GM04503 (cell line): ENCODE measurements at places on chromosomes 7 and 10.

GRCh38 chr10:106836933-106837663 is 327.4 kb downstream of the SORCS1 start:
- DNase-seq, result no peak

GRCh38 chr7:105102557-105103352 is 88.8 kb downstream of the KMT2E start:
- DNase-seq, result no peak

- DNase-seq, result no peak
Measured at GRCh38 chr7:573269-573932, 53.8 kb upstream of the PDGFA start.

- no peak for DNase-seq
Measured at GRCh38 chr10:12418000-12418399, 68.7 kb downstream of the CAMK1D start.

- no peak for DNase-seq
Measured at GRCh38 chr7:17984288-17984687, 43.4 kb downstream of the PRPS1L1 start.

DNA sequence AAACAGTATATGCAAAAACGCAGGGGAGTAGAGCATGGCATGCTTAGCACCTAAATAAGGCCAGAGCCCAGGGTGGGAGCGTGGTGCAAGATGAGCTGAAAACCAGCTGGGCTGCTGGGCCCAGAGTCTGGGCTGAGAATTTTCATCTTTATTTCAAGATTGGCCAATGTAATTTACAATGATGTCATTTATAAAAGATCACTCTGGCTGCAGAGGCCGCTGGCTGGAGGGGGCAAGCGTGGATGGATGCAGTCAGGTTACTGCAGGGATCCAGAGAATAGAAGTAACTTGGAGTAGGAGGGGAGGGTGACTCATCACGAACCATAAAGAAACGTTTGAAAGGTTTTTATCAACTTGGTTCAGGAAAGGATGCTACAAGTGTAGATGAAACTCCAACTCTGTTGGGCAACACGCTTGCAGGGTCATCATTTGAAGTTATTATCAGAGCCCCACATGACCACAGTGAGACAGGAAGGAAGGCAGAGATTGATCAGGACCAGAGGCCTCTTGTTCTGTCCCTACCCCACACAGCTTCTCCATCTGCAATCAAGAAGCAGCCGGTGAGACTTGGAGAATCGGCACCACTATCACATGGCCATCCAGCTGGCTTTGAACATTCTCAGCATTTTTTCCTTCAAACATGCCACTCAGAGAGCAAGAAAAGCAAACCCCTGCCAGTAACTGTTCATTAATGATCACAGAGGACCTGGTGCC is 49.2 kb downstream of the ODAD2 start:
- DNase-seq, result no peak

DNA sequence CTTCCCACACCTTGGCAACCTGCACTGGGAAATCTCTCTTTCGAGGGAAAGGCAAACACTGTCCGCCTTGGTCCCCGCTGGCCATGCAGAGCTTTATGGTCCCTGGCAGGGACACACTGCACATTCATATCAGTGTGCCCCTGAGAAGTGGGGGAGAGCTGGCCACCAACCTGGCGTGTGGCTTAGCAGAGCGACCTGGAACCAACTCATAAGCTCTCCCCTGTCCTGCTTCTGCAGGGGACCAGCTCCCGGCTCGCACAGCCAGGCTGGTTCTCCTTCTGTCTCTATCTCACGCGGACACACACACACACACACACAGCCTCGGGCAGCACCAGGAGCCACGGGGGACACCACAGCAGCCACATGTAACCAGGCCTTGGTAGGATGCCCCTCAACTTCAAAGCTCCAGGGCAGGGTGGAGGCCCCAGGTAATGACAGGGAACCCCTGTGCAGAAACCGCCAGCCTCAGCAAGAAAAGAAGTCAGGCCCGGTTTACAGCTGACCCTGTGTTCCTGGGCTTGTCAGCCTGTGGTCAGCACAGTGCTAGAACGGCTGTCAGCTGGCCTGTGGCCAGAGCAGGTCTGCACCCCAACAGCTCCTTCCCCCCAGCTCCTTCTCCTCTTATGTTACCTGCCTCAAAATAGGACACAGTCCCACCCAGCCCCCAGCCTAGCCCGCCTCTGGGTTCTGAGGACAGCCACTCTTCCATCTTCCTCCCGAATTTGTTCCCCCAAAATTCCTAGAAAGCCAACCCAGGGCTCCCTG is 69.3 kb downstream of the OAT start:
- DNase-seq, result no peak

DNA sequence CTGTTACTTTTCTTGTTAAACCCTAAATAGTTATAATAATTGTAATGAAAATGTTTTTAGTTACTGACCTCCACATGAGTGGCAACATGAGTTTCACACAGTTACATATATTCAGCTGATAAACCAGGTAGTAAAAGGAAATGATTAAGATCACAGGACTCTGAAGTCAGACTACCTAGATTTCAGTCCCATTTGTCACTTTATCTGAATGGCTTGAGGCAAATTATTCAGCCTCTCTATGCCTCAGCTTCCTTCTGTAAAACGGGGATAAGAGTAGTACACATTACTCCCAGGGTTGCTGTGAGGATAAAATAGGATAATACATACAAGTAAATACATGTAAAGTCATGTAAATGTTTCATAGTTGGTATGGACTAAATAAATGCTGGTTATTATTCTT is 254.3 kb upstream of the LRRTM3 start:
- no peak for DNase-seq

- DNase-seq, result no peak
Measured at GRCh38 chr7:37234928-37235327, 213.7 kb downstream of the ELMO1 start.

DNA sequence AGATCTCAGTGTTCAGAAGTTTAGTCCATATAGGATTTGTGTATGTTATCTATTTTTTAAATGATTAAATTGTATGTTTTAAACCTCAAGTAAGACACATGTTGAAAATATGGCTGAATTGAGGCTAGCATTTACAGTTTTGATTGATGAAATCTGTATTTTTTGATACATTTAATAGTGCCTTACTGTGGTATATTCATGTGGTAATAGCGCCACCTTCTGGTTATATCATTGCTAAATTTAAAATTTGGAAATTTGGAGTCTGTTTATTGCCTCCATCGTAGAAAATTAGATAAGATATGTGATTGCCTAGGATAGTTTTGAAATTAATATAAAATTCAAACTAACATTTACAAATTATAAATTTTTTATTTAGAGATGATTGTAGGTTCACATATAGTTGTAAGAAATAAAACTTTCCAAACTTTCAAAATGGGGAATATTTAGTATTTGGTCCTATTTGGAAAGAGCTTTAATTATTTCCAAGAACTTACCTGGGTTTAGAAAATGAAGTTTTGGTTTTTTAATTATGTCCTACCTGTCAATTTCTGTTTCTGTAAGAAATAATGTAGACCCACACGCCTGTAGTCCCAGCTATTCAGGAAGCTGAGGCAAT is 19.1 kb upstream of the ARMS2 start:
- no peak for DNase-seq

- DNase-seq, result no peak
Measured at GRCh38 chr10:99975942-99976809, 33.6 kb downstream of the DNMBP start.

GRCh38 chr10:269440-270074 is 134.3 kb downstream of the ZMYND11 start:
- no peak for DNase-seq

DNA sequence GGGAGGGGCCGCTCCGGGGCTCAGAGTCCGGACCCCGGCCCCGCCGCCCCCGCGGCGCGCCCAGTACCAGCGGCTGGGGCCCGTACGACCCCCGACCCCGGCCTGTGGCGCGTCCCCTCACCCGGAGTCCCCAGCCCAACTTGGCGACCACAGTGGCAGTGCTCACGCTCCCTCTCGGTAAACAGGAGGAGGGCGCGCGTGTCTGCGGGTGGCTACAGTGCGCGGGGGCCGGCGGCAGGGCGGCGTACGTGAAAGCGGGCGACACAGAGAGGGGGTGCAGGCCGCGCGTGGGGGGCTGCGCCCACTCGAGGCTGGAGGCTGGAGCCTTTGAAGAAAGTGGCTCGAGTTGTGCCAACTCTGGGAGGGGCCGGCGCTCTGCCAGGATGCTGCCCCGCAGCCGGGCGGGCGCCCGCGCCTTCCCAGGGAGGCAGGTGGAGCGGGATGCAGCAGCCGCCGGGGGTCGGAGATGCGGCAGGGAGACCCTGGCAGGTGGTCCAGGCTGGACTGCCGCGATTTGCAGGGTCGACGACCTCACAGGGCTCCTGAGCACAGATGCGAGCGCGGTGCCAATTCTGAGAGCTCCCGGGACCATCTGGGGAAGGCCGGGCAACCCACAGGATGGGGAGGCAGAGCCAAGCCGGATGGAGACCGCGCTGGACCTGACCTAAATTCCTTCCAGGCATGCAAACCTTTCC is 655 bp downstream of the PTPRE start:
- DNase-seq, result peak; percentile 47

DNA sequence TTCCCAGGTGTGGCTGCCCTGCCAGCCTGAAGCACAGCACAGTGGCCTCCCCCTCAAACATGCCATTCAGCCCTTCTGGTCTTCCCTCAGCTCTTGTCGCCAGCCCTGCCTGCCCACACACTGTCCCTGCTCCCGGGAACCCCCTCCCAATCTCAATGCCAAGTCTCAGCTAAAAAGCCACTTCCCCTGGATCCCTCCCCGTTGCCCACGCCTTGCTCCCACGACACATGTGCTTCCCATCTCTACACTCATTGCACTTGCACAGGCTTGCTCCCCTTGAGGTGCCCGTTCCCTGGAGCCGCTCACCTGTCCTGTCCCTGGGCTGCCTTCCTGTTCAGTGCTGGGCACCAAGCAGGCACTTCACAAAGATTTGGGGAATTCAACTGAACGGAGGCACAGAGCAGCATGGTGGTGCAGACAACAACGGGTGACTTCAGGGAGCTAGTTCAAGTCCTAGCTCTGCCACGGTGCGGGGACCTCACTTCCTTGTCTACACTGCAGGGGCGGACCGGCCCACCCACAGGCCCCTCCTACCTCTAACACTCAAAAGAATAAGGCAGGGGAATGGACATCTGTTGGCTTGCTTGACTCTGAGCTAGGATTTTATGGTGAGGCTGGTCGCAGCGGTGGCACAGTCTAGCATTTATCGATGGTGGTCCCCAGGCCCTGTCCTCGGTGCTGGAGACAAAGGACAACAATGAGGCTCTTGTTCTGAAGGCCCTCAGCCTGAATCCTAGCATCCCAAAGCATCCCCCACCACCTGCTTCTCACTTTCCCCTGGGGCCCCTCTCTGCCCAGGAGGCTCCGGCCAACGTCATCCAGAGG is 18.4 kb downstream of the RGS10 start:
- no peak for DNase-seq

- no peak for DNase-seq
Measured at GRCh38 chr7:120733143-120733542, 124.8 kb downstream of the TSPAN12 start.

DNA sequence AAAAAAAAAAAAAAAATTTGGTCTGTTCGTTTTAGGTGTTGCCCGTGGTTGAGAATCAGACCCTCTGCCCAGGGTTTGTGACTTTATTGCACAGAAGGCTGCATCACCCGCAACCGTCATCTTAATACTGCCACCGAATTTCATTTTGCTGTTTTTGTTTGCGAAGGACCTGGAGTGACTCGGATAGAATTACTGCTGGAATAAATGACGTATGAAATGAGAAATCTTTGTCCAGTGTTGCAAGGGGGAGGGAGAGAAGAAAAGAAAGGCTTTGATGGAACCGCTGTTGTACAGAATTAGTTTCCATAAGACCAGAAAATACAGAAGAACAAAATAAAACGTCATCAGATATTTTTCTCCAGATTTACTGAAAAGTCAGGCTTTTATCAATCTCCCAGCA is 103.3 kb downstream of the GALNT17 start:
- no peak for DNase-seq

DNA sequence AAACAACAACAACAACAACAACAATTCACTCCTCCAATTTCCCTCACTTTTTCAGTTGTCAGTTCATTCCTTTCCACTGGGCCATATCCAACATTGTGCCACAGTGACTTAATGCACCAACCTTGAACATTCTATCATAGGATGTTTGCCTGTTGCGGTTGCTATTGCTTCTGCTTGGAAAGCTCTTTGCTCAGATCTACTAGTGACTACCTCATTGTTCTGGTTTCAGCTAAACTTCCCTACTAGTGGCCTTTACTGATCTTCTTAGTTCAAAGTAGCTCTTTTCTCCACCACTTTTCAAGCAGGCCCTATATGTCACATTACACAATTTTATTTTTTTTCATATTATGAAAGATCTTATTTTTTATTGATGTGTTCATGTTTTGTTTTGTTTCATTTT is 9.8 kb upstream of the STEAP4 start:
- no peak for DNase-seq

DNA sequence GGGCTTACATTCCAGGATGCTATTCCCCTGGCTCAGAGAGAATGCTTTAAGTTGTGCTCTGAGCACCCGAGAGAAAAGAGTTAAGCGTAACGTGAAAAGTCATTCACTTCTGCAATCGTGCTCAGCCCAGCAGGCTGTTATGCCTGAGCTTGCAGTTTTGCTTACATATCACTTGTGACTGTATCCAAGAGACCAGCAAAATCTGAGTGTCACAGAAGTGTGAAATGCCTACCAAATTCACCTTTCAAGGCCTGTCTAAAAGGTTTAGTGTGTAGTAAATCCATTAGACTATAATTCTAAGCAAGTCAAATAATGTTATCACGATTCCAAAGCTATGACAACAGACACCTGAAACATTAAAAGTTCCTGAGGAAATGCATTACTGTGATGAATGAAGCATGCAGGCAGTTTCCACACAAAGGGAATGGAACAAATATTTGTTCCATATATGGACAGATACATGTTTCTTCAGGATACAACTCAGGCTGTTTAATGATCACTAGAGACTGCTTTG is 20.1 kb downstream of the ITGB1 start:
- DNase-seq, result no peak

- no peak for DNase-seq
Measured at GRCh38 chr7:86978808-86979506, 80.5 kb downstream of the ELAPOR2 start.

GRCh38 chr10:33026422-33026821 is 68.4 kb upstream of the ITGB1 start:
- no peak for DNase-seq

DNA sequence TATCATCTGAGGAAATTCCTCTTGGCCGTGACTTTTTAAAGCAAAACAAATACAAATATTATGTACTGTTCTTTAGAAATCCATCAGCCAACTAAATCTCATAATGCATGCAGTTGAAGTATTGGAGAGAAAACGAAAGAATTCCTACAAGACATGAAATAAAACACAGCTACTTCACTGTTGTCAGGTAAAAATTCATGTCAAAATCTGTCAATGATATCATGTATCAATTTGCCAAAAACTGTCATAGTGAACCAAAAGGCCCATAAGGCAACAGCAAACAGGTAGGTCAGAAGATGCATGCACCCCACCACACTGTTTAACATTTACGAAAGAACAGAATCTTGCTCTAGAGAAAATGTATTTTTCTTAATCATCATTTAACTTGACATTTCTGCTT is 2.3 kb downstream of the GPR22 start:
- no peak for DNase-seq

DNA sequence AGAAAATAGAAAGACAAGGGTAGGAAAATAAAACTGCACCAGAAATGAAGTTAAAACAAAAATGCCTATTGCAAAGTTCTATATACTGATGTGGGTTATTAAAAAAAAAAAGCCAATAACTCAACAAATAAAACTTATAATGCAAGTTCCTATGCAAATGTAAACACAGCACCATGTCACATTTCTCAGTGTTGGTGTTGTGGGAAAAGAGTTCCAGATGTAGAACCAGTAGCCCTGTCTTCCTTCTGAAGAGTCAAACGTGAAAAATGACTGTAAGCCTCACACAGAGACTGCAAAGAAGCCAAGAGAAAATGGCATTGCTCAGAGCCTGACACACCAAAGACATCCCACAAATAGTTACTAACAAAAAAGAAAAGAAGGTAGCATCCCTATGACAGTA is 10.1 kb downstream of the PON2 start:
- DNase-seq, result no peak
